Left renal cortex interstitium (tissue), 4 donors: ENCODE measurements at places on chromosomes 5 and 9.

DNA sequence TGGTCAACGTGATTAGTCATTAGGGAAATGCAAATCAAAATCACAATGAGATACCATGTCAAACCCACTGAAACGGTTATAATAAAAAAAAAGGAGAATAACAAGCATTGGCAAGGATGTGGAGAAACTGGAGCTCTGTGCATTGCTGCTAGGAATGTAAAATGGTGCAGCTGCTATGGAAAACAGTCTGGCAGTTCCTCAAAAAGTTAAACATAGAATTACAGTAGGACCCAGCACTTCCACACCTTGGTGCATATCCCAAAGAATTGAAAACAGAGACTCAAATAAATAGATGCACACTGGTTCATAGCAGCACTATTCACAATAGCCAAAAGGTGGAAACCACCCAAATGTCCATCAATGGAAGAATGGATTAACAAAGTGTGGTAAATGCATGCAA is 201.5 kb upstream of the TUT7 start:
- DNase-seq = no peak

- DNase-seq = no peak
Measured at GRCh38 chr5:135269931-135270421, 129.1 kb downstream of the MACROH2A1 start.

DNA sequence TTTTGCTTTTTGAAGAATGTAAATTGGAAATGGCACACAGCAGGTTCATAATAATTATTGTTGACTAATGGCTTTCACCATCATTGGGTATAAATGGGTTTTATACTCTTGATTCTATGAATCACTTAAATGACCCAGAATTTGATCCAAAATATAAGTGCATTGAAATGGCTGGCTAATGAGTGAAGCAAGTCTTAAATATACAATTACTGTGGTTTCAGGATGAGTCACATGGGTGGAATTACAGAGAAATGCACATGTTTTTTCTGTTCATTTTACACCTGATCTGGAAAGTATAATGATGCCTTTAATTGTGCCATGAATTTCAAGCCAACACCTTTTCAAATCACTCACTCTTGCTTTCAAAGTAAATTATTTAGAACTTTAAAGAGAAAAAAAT is 380.8 kb upstream of the CD180 start:
- no peak for DNase-seq

DNA sequence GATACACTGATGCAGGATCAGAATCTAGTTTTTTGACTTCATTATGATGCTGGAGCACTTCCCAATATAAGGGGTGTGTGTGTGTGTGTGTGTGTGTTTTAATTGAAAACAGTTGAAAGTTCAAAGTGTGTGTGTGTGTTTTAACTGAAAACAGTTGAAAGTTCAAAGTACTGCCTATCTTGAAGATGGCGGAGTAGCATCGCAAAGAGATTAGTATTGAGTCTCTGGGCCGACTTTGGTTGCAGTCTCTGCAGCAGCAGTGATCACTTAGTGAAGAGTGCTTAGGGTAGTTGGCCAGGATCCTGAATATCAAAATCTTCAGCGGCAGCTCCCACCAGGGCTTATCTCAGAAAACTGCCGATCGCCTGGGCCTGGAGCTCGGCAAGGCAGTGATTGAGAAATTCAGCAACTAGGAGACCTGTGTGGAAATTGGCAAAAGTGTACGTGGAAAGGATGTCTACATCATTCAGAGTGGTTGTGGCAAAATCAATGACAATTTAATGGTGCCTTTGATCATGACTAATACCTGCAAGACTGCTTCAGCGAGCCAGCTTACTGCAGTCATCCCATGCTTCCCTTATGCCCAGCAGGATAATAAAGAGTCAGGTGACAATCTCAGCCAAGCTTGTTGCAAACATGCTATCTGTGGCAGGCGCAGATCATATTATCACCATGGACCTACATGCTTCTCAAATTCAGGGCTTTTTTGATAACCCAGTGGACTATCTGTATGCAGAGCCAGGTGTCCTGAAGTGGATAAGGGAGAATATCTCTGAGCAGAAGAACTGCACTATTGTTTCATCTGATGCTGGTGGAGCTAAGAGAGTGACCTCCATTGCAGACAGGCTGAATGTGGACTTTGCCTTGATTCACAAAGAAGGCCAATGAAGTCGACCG is 7.3 kb upstream of the SCAI start:
- no peak for DNase-seq

DNA sequence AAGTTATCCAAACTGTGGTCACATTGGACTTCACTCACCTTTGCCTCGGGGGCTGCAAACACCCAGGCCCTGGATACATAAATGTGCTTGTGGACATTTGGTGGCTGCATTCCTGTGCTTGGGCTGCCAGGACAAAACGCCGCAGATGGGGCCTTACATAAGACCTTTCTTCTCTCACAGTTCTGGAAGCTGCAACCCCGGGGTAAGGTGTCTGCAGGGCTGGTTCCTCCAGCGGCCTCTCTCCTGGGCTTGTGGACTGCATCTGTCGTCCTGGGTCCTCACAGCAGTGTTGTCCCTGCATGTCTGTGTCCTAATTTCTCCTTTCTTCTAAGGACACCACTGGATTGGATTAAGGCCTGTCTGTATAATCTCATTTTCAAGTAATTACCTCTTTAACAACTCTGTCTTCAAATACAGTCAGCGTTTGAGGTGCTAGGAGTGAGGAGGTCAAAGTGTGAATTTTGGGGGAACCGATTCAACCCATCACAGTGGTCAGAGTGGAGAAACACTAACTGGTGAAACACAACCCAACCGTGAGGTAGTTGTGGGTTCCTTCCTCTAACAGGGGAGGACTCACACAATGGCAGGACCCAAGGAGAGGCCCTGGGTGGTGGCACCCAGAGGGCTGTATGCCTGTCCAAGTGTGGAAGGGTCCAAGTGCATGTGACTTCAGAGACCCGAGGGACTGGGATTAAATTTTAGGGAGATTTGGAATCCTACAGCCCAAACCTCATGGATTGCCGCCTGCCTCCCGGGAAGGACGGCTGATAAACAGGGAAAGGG is 415.6 kb downstream of the IRX2 start:
- DNase-seq = no peak

DNA sequence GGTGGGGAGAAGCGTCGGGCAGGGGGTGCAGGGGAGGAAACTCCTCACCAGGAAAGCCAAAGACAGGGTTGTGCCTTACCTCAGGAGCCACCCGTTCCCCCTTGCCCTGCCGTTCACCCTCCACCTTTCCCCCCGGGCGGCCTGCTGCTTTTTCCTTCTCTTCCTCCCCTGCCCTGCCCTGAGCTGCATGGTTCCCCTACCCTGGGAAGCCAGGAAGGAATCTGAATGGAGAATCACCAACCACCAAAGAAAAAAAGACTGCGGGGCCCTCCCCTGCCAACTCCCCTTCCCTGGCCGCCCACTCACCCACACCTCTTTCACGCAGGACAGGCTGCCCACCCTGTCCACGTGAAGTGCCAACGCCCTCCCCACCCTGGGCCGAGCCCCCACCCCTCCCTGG is 820 bp upstream of the NFX1 start:
- no peak for DNase-seq

DNA sequence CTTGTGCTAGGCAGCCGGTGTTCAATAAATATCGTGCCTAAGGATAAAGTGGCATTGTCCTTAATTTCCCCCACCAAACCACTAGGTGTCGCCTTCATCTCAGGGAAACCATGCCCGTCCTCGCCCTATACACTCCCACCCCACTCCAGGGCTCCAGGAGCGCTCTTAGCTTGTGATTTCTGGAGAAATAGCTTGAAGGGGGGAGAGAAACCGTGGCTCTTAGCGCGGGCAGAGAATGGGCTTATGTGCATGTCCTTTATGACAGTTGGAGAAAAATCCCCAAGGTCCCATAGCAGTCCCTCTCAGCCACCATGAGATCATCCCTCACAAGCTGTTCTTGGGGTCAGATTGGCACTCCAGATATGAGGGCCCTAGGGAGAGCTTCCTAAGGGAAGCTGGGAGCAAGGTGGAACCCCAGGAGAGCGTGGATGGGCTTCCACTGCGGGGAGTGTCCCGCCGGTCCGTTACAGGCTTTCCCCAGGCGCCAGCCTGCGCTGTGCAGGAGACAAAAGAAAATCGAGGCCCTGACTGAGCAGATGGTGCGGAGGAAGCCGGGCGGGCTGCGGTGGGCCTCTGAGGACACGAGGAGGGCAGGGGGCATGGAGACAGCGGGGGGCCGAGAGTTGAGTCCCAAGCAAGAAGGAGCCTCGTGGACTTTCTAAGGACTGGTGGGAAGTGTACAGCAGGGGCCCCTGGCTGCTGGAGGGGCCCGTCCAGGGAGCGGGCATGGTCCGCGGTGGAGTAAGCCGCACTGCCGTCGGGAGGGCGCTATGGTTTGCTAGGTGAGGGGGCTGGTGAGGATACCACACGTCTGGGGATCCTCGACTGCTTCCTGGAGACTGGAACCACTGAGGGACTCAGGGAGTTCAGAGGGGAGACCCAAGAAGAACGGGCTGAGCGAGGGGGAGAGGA is 750 bp upstream of the NPR2 start:
- DNase-seq = no peak

DNA sequence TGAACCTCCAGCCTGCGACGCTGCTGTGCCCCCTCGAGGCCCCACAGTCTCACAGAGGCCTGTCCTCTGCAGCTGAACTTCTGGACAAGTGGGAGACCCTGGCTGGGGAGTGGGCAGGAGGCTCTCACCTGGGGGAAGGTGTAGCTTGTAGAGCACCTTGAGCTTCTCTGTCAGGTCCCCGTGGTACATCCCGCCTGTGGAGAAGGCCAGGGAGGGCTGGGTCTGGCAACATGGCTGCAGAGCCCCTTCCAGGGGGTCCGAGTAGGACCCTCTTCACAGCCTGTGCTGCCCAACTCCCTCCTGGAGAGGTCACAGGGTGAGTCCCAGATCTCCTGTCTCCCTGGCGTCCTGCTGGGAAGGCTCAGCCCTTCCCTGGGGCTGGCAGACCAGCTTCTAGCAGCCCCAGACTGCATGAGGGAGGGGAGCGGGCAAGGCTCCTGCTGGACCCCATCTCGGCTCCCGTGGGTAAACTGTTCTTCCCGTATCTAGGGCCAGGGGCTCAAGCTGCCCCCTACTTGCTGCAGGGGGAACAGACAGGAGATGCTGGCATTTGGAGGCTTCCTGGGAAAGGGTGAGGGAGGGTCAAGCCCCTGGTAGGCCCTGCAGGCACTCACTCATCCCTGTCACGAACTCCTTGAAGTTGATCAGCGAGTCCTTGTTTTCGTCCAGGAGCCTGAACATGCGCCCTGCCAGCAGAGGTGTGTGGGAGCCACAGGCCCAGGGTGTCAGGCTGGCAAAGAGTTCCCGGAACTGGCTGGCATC is 11.2 kb upstream of the MRNIP start:
- DNase-seq = no peak

GRCh38 chr9:114233491-114234185 is 78.3 kb downstream of the COL27A1 start:
- no peak for DNase-seq

- no peak for DNase-seq
Measured at GRCh38 chr9:105858006-105858690, 163.8 kb downstream of the TMEM38B start.

- no peak for DNase-seq
Measured at GRCh38 chr5:173075137-173075843, 19.1 kb downstream of the CREBRF start.

DNA sequence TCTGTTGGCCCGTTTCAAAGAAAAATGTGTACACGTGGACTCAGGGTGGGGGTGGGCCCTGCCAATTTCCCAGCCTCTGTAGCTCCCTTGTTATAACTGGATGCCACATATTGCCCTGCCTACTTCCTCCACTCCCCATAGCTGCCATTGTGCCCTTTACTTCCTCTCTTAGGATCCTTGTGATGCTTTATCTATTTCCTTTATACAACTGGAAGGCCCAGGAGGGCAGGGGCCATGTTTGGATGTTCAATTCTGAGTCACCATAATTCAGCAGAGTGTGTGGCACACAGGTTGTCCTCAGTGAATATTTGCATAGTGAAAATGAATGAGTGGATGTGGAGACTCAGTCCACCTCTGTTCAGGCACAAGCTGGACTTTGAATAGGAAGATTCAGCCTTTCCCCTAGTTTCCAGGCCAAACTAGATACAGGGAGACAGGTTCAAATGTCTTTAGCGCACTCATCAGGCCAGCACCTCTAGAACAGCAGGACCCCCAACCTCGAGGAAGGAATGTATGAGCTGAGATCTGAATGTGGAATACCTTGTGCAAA is 10.6 kb upstream of the FEM1C start:
- DNase-seq = no peak

GRCh38 chr9:84436386-84437109 is 96.0 kb upstream of the SLC28A3 start:
- DNase-seq = no peak

DNA sequence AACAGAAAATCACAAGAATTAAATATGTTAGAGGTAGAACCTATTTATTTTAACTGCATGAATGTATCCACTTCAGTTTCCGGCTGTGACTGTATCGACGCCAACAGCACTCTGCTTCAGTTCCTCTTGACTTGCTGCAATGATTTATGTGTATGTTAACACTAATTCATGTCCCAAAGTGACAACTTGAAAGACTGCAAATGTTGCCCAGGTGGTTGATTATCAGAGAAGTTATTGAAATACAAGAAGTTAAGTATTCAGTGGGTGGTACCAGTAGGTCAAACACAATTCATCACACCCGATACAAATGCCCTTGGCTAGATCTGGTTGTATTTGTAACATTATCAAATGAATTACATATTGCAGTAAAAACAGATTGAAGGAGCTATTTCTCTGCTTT is 622.7 kb upstream of the CDH18 start:
- no peak for DNase-seq
